Renal cortical epithelial cell (primary cell): ENCODE measurements at places on chromosomes 11 and 22. TPM values are rescaled to one million over a fixed set of nuclear protein-coding genes. Genes with fewer than 3 reads are reported as not detected.

C22orf42 gene
- not detected in 2 replicates for total RNA-seq

C22orf15 gene
- not detected in 2 replicates for total RNA-seq

PGA5 gene
- not detected in 2 replicates for total RNA-seq

PHOX2A gene
- total RNA-seq: not detected in 2 replicates

RFPL1 gene
- not detected in 2 replicates for total RNA-seq

MMP13 gene
- total RNA-seq: not detected in 2 replicates

TMPRSS6 gene
- total RNA-seq: not detected in 2 replicates

DGCR6 gene
- total RNA-seq: 0.40 and 1.6 TPM in 2 replicates

CCDC73 gene
- total RNA-seq: 0.17 and 0.30 TPM in 2 replicates

OR4X1 gene
- not detected in 2 replicates for total RNA-seq

CLDN25 gene
- total RNA-seq: not detected in 2 replicates
